ENCODE measurements at places on chromosomes 1 and 21. TPM values are rescaled to one million over a fixed set of nuclear protein-coding genes. Genes with fewer than 3 reads are reported as not detected.
A peak's percentile ranks its signal among the peaks of the same experiment; 100 is the strongest.

- H3K4me3 ChIP-seq: no peak overlapping the region
- no peak for DNase-seq
- no peaks in the 10 kb centered on the region for H3K27me3 ChIP-seq
- H3K4me1 ChIP-seq: no peaks in the 10 kb centered on the region
- no peak overlapping the region for H3K27ac ChIP-seq
- H3K36me3 ChIP-seq: no peaks in the 10 kb centered on the region
Measured at GRCh38 chr1:233897325-233898162, 6.9 kb upstream of the SLC35F3 start.

DNA sequence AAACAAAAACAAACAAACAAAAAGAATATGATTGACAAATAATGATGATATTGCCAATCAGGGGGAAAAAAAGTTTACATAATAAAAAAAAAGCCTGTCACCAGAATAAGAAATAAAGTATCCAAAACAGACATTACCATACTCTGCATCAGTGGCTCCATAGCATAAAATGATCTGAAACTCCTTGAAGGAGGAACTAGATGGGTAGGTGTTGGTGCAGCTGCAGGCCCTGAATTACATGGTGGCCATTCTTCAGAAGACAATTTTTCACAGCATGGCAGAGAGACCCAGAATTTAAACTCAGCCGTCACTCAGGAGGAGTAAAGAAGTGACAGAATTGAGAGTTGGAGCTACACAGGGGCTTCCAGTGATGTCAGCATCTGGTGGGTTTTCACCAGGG is 60.2 kb downstream of the GLUL start:
- H3K4me3 ChIP-seq: no peak overlapping the region
- H3K27me3 ChIP-seq: no peaks in the 10 kb centered on the region
- peak overlapping the region; percentile 36 for H3K27ac ChIP-seq
- peaks cover 7% of the 10 kb centered on the region for H3K4me1 ChIP-seq
- H3K36me3 ChIP-seq: no peaks in the 10 kb centered on the region
- DNase-seq: peak; percentile 35

GRCh38 chr1:151237678-151238466 is 16.7 kb upstream of the PSMD4 start:
- no peak overlapping the region for H3K27ac ChIP-seq
- peaks cover 4% of the 10 kb centered on the region for H3K4me1 ChIP-seq
- H3K27me3 ChIP-seq: no peaks in the 10 kb centered on the region
- DNase-seq: peak; percentile 31
- no peak overlapping the region for H3K4me3 ChIP-seq

The NBPF20 gene
- total RNA-seq: 9.7 TPM

DNA sequence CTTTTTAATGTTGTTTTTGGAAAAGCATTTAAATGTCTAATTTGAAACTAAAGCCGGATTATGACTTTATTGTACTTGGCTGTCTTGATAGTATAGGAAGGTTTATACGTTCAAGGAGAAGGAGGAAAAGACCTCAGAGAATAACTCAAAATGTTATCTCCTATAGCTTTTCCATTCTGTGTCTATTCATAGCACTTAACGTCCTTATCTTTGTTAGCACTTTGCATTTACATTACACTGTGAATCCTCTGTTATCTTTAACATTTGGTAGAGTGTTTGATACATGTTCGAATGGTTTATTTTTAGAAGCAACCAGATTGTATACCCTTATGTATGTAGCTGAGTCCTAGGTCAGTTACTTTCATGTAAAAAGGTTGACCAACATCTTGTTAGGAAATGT is 50.8 kb upstream of the PODN start:
- no peak overlapping the region for H3K4me3 ChIP-seq
- H3K27ac ChIP-seq: no peak overlapping the region
- no peaks in the 10 kb centered on the region for H3K27me3 ChIP-seq

The CENPF gene
- 2.9 TPM for total RNA-seq

The TMED5 gene
- total RNA-seq: 46.1 TPM

Measured in B cell (primary cell).